ENCODE measurements at places on chromosomes 4 and X.

- peak; percentile 28 for DNase-seq
These were observed 91.0 kb downstream of the ARHGAP24 start for GRCh38 chr4:85565761-85566480.

GRCh38 chr4:83371936-83372335, 37.3 kb upstream of the HPSE start:
- no peak for DNase-seq

DNA sequence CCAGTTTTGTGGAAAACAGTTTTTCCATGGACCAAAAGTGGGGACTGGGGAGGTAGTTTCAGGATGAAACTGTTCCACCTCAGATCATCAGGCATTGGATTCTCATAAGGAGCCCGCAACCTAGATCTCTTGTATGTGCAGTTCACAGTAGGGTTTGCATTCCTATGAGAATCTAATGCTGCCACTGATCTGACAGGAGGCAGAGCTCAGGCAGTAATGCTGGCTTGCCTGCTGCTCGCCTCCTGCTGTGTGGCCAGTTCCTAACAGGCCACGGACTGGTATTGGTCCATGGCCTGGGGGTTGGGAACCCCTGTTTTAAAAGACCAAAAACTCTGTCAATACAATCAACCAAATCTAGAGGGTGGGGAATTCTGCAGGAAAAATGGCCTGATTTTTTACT, 100.0 kb upstream of the EOLA2 start:
- DNase-seq = peak; percentile 9

GRCh38 chr4:1405254-1405635, 997 bp downstream of the NKX1-1 start:
- no peak for DNase-seq

DNA sequence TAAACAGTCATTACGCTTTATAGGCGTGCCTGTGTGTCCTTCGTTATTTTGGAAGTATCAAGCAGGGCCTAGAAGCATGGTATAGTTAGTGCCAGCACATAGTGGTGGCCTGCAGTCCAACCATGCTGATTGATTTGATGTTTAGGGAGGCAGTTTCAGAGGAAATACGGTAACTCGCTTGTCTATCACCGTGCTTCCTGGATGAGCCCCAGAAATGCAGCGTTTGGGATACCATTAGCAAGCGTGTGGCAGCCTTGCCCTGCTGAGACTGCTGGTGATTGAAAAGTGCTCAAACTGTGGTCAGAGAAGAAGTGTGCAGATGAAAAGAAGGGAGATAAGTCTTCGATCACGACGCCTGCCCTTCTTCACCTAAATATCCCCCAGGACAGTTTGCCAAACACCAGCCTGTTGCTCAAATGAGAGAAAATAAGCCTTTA, 158.4 kb downstream of the CHIC2 start:
- DNase-seq = peak; percentile 63

GRCh38 chr4:25703731-25704388, 48.2 kb downstream of the SLC34A2 start:
- peak; percentile 32 for DNase-seq

Data from ELR (cell line).